HTR-8/SVneo (cell line): ENCODE measurements at places on chromosomes 11 and 22.

DNA sequence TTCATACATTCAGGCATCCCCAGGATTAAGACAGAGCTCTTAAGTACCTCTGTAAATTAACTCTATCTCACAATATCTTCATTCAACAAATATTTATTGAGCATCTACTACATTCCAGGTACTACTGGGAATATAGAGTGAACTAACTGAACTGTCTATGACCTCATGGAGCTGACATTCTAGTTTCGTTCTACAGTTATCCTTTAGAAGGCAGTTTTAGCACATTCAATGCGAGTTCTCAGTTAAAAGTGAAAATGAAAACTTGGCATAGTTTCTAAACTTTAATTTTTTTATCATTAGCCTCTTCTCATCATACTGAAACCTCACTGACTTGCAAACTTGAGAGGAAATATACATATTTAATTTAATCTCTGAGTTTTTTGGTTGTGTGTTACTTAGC is 10.7 kb upstream of the MS4A6E start:
- no peak for DNase-seq

DNA sequence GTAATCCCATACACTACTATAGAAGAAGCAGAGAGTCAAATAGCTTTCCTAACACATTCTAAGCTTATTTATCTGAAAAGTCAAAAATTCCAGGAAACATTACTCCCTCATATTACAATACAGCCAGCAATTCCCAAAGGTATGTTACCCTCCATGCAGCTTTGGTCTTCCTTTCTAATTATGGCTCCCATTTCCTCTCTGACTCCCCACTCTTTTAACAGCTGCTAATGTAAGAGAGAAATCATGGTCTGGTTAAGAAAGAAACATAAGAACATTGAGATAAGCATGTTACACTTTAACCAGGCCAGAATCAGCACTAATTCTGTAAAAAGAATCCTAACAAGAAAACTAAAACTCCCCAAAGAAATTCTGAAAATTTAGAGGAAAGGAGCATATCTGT is 6.8 kb downstream of the PPP2R1B start:
- no peak for DNase-seq

DNA sequence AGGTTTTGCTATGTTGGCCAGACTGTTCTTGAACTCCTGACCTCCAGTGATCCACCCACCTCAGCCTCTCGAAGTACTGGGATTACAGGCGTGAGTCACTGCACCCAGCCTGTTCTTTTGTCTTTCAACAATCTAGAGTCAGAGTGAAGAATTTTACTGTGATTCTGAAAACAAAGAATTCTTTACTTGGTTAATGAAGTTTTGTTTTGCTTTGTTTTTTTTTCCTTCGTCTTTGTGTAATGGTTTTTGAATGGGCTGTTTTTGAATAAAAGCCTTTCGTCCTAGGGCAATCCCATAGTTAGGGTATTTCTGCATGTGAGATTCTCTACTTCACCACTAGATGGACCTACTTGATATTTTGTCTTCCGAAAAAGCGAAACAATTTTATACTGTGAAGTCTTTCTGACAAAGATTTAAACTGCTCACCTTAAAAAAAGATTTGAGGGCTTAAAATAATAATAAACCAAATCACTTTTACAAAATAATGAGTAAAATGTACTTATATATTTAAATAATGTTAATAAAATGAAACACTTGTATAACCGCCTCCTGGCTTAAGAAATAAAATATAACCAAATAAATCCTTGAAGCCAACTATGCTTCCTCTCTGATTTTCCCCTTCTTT is 43.4 kb upstream of the SC5D start:
- DNase-seq: peak; percentile 41

DNA sequence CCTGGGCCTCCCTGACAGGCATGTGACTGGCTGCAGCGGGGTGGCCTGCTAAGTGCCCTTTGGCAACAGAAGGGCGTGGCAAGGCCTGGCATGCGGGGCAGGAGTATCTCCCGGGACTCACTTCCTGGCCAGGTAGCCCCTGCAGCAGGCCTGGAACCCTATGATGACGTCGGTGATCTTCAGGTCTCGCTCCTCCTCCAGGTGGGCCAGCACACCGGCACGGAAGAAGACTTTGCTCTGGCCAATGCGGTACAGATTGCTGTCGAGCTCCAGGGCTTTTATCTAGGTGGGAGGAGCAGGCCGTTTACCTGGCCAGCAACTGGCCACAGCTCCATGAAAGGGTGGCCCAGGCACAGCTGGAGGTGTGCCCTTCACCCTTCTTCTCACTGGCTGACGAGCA is 50.9 kb downstream of the APOL1 start:
- DNase-seq: no peak

DNA sequence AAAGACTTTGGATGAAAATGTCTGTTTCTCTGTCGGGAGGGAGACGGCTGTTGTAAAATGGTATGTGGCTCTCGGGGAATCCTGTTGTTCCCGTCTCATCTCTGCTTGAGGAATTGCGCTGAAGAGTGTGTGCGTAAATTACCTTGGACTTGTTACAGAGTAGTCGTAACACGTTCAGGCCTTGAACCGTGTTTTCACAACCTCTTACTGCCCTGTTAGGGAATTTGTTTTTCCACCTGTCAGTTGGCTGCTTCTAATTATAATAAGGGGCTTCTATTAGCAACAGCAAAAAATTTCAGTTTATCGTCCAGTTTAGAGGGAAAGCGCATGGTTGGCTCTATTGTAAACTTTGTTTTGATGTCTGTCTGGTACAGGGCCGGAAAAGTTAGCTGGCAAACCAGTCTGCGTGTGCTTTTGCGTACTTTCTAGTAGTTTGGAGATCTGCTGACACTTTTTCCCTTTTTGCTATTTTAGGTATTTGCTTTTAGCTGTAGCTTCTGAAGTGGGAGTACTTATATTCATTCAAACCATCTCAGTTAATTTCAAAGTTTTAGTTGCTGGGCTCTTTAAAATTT is 1.5 kb downstream of the HIPK3 start:
- no peak for DNase-seq

GRCh38 chr11:21173476-21173875 is 504.1 kb downstream of the NELL1 start:
- DNase-seq: no peak

GRCh38 chr22:39348909-39349505 is 784 bp upstream of the SYNGR1 start:
- DNase-seq: peak; percentile 41

DNA sequence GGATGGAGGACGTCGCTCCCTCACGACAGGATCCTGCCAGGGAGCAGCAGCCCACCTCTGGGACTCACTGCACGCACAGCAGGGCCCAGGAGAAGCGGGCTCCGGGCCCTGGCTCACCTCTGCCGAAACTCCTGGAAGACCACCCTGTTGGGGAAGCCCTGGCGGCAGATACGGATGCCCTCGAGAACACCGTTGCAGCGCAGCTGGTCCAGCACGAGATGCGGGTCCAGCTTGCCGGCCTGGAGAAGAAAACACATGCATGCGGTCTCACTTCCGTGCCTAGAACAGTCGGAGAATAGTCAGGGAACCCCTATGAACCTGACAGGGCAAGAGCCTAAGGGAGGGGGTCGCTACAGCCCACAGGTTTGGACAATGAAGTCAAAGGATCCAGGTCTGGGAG is 52.9 kb downstream of the APOL1 start:
- DNase-seq: no peak

DNA sequence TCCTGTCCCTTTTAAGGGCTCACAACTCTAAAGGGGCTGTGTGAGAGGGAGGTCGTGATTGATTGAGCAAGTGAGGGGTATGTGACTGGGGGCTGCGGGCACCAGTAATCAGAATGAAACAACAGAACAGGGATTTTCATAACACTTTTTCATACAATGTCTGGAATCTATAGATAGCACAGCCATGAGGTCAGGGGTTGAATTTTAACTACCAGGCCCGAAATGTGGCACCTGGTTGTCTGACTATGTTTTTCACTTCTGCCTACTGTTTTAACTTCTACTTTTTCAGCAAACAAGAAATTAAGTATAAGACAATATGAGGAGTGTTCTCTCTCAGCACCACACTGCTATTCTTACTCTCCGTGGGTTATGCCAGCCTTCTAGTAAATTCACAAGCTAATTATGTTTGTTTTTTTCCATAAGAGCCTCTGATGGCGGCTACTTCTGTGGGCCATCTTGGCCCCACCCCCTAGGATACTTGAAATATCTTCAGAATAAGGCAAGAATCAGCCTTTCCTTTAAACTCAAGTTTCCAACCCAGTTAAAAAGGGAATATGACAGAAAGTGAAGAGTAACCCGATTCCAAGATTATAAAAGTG is 552.8 kb upstream of the CHORDC1 start:
- no peak for DNase-seq

GRCh38 chr11:96990914-96991313 is 601.1 kb downstream of the JRKL start:
- no peak for DNase-seq

DNA sequence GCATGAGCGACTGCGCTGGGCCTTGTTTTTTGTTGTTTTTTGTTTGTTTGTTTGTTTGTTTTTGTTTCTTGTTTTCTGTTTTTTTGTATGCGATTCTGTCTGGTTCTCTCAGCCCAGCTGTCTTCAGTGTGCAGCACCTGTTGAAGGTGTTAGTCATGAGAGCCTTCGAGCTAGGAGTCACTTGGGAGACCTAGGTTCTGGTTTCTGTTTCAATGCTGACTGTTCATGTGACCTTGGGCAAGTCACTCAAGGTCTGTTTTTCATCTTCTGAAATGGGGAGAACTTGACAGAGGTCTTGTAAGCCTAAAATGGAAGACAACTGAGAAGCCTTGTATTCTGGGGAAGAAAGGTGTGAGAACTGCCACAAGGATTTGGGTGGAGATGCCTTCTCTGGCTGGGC is 1.8 kb downstream of the DCPS start:
- no peak for DNase-seq

DNA sequence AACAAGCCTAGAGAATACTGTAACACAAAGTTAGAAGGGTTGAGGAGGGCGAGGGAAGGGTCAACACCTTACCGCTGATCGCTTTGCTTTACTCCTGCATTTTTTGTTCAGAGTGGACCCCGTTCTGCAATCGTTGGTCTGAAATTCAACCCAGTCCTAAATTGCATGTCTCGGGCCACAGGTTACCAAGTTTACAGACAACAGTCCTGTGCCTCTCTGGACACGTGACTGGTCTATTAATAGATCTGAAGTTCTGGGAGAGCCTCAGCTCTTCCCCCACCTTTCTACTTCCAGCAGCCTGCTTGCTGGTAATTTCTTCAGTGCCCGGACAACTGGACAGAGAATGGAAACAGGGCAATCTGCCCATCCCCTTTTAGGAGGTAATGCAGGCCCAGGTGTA is 74.2 kb downstream of the STIM1 start:
- DNase-seq: no peak

GRCh38 chr11:5703741-5704536 is 14.3 kb downstream of the TRIM22 start:
- DNase-seq: no peak

DNA sequence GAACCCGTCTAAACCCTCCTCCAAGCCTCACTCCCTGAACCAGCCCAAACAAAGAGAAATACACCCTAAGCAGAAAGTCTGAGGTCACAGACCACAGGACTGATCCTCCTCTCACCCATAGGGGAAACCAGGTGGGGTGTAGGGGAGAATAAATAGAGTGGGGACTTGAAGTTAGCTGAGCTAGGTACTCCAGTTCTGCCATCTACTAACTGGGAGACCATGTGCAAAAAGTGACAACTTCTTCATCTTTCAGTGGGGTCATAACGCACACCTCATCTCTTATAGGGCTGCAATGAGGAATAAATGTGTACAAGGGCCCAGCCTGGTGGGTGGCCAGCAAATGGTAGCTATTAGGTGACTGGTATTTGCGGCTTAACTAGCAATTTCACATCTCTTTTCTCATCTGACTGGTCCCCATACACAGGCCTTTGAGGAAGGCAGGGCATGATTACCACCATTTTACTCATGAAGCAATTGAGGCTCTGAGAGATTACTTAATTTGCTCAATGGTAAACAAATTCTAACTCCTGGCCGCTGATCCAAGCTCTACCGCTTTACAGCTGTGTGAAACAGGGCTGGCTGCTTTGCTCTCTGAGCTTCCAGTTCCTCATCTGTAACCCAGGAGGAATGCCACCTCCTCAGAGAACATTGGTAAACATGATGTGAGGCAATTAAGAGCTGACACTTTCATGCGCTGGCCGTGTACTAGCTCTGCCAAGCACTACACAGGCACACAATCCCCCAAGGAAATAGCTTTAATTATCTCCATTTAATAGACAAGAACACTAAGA is 16.6 kb downstream of the TBC1D10A start:
- no peak for DNase-seq

- no peak for DNase-seq
Measured at GRCh38 chr22:17266251-17266971, 47.2 kb upstream of the ADA2 start.

DNA sequence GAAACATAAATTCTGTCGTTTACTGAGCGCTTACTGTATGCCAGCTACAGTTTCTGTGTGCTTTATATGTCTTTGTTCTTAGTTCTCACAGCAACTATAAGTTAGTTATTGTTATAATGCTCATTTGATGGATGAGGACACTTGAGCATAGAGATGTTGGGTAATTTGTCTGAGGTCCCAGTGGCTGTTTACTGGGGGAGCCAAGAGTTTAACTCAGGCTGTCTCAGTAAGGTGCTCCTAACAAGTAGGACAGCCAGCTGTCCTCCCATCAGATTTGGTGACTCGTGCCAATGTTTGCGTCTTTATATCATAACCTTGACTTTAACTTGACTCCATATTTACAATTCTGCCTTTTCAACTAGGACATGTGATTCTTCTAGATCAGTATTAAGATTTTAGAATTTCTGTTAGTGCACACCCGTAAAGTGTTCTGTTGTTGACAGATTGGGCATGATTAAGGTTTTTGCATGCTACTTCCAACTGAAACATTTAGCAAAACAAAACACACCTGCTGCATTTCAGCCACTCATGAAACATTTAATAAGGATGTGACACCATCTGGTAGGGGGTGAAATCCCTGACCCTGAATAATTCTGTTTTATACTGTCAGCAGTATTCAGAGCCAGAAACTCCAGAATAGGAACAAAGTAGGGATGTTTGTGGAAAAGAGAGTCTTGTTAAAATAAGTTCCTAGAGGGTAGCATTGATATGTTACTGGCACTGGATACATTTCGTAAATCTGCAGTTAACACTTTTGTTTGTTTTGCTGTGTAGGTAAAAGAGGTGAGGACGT is 1.9 kb downstream of the REXO2 start:
- no peak for DNase-seq
